ENCODE measurements at places on chromosomes 16 and 17.

- DNase-seq, result no peak
Observed at GRCh38 chr17:65190467-65191097, 53.4 kb downstream of the RGS9 start.

GRCh38 chr17:77465358-77466041 lies 324.7 kb downstream of the SEC14L1 start:
- no peak for DNase-seq

GRCh38 chr17:52170963-52171572 lies 12.6 kb upstream of the CA10 start:
- DNase-seq, result peak; percentile 75

DNA sequence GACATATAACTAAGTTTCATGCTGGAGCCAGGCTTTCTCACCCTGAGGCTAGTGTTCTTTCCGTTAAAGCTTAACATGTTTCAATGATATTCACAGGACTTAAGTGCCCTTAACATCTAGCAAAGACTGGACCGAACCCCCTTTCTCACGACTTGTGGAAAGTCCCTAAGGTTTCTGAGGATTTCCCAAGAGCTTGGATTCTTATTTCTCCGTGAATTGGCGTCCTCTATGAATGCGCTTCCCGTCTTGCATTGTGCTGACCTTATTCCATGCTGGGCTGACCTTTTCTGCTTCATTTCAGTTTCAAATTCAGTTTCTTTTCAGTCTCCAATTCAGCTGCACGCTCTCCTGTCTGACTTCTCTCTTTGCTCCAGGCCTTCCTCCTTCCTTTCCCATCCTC lies 206.4 kb downstream of the HS3ST3A1 start:
- DNase-seq, result no peak

GRCh38 chr17:42748202-42748907 lies 3.5 kb upstream of the EZH1 start:
- DNase-seq, result no peak

DNA sequence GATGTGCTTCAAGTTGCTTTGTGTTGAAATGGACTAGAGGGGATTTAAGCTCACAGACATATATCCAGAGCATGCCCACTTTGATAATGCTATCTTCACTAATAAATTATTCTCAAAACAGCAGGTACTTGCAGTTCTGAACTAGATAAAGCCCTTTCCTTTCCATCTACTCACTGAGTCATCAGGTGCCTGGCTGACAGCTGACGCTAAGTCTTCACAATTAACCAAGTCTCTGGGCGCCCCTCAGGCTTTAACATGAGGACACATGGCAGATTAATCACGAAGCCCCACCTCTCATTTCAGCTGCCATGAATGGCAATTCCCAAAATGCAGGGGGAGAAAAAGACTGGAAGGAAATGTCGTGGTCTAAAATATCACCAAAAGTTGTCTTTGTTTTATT lies 29.5 kb upstream of the CRISPLD2 start:
- DNase-seq, result no peak

GRCh38 chr17:81009136-81009535 lies 17.5 kb downstream of the CHMP6 start:
- no peak for DNase-seq

- no peak for DNase-seq
Observed at GRCh38 chr17:6986676-6987075, 9.2 kb upstream of the ALOX12 start.

DNA sequence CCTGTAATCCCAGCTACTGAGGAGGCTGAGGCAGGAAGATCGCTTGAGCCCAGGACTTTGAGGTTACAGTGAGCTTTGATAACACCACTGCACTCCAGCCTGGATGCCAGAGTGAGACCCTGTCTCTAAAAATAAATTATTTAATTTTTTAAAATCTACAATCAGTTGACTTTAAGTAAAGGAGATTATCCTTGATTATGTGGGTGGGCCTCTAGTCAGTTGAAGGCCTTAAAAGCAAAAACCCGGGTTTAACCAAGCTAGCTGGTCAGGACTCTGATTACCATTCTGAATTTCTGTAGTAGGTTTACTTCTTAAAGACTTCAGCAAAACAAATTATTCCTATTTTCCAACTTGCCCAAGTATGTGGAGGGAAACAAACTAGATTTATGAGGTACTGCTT lies 4.4 kb downstream of the RNF157 start:
- no peak for DNase-seq

GRCh38 chr17:54900457-54901229 lies at the start of gene TOM1L1:
Gene TOM1L1 (plus strand): TSS chr17:54900852. CDS start chr17:54900866, 14 bp downstream.
- peak; percentile 95 for DNase-seq

DNA sequence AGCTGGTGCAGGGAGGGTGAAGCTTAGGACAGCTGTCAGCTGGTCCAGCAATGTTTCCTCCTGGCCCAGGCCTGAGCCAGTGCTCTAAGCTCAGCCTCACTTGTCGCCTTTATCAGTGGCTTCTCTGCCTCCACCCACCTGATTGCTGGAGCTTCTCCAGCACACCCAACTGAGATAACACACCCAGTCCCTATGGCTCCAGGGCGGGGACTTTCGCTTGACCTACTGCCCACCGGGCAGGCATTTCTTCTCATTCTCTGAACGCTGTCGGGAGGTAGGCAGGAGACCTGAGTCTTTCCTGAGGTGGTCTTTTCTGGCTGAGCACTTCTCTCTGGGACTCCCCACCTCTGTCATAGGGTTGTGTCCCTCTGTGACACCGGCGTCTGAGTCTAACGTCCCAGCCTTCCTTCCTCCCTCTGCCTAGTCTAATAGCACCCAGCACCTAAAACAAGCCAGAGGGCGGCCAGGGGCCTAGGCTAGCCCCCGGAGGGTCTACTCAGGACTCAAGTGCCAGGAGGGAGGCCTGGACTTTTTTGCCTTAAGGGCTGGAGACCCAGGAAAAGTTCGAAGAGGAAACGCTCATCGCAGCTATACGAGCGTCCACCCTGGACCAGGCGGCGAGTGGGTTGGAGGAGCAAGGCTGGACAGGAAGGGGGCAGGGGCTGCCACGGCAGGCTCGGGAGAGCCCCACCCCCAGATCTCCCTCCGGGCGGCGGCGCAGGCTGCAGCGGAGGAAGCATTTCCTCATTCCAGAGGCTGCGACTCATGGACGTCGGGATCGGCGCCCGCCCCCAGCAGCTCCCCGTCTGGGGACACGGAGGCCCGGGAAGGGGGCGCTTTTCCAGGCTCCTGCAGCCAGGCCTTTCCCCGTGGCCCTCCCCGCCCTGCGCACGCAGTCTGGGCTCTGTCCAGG lies 756 bp downstream of the TAX1BP3 start:
- peak; percentile 39 for DNase-seq

GRCh38 chr17:59093702-59094231 lies 12.9 kb downstream of the TRIM37 start:
- DNase-seq, result no peak

DNA sequence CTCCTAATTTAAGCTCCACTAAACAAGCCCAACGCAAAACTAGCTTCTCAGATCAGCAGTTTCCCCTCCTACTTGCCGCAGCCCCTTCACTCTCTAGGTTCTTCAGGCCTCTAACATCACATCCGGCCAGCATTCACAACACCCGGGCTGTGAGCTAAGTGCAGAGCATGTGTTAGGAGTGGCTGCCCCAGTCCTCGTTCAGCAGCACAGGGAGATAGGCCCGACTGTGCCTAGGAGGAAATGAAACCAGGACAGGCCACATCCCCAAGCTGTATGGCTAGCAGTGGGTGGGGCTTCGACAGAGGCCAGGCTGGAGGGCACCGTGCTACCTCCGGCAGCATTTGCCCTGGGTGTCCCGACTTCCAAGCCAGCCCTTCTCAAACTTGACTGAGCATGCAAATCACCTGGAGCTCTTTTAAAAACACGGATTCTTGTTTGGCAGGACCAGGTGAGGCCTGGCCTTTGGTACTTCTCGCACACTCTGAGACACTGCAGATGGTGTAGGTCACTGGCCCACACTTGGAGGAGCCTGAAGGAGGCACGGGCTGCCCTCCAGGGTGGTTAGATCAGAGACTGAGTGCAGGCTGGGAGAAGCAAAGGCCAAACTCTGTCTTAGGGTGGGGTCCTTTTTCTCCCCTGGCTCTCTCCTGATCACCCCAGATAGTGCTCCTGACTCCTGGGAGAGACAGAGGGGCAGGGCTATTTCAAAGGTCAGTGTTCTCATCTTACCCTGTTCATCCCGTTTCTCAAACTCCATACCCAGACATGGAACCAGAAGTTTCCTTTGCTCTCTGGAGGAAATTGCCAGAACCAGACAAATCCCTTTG lies 202.0 kb downstream of the C16orf78 start:
- DNase-seq, result peak; percentile 27

- DNase-seq, result no peak
Observed at GRCh38 chr17:66975188-66975587, 10.7 kb downstream of the CACNG4 start.

DNA sequence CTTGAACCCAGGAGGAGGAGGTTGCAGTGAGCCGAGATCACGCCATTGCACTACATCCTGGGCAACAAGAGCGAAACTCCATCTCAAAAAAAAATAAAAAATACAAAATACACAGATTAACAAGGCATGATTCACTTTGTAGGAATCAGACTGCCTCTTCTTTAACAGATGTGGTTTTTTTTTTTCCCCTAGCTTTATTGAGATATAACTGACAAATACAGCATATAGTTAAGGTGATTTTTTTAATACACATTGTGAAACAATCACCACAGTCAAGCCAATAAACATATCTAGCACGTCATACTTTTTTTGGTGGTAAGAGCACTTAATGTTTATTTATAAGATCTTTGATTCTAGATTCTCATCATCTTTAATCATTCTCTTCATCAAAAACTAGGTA lies 87.8 kb downstream of the SPAG9 start:
- DNase-seq, result no peak

- no peak for DNase-seq
Observed at GRCh38 chr16:23668225-23668624, 10.5 kb upstream of the PLK1 start.

DNA sequence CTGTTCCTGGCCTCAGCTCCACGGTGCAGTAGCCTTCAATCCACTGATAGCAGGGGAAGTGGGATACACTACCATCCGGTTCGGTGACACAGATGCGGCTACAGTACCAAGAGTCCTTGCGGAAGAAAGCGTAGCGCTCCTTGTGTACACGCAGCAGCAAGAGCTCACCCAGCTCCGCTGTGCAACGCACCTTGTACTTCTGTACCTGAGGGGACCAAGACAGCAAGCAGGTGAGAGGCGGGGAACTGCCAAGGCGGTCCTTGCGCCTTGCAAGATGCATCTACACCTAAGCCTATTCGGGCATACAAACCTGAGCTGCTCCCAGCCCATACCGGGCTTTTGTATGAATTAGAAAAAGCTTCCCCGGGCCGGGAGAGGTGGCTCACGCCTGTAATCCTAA lies 1.5 kb downstream of the ALOXE3 start:
- no peak for DNase-seq

DNA sequence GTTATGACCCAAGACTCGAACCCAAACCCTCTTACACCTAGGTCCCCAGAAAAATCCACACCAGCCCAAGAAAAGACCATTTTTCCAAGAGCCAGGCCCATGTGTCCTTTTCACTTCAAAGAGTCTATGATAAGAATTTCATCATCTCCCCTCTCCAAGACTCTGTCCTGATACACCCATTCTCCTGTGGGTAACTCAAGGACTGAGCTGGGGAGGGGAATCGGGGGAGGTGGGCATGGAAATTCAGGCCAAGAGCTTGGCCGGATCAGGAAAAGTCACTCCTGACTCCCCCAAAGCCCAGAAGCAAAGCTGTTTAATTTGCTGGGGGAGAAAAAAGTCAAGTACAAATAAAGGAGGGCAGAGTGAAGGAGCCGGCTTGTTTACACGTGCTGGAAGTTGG lies 3.7 kb downstream of the ACLY start:
- DNase-seq, result no peak

DNA sequence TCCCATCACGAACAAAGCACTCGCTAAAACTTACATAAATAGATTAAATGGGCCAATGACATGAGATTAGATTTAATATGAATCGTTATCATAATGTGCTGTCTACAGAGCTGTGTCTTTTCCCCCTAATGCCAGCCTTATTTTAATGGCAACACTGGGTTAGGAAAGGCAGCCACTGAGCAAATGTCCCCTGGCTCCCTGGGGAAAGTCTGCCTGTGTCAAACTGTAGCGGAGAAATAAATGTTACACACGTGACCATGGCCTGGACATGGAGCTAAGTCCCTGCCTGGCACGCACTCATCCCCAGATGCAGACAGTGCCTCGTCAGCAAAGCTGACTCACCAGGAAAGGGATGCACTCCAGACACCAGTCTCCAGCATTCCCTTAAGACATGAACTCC lies 61.3 kb upstream of the SDK2 start:
- no peak for DNase-seq

GRCh38 chr16:81599034-81599744 lies 154.6 kb downstream of the CMIP start:
- no peak for DNase-seq

- DNase-seq, result no peak
Observed at GRCh38 chr17:42358434-42358833, 29.8 kb downstream of the STAT3 start.

DNA sequence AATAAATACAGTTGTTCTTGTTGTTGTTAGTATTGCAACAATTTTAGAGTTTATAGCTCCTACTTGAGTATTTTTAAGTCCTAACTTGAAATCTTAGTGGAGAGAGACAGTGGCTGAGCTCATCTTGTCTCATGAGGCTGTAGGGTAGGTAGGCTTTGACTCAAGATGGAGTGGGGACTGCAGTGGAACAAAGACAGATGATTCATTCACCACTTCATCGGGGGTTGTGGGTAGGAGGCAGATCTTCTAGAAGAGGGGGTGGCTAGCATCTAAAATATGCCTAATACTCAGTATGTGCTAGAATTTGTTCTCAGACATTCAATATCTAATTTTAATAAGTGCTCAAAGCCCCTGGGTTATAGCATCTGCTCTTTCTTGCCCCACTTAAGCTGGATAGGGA lies 13.1 kb upstream of the MMD start:
- DNase-seq, result no peak

DNA sequence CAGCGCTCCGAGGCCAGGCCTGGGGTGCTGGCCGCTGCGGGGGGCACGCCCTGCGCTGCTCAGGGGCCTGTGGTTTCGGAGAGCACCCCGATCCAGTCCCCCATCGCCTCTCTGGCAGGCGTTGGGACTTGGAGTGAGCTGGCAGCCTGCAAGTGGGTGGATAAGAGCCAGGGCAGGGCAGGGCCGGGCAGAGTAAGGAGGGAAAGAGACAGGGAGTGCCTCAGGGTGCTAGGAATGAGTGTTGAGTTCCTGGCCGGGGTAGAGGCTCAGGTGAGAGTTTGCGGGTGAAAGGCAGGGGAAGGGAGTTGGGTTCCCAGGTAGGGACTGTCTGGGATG lies 1.3 kb downstream of the CDH13 start:
- DNase-seq, result no peak

DNA sequence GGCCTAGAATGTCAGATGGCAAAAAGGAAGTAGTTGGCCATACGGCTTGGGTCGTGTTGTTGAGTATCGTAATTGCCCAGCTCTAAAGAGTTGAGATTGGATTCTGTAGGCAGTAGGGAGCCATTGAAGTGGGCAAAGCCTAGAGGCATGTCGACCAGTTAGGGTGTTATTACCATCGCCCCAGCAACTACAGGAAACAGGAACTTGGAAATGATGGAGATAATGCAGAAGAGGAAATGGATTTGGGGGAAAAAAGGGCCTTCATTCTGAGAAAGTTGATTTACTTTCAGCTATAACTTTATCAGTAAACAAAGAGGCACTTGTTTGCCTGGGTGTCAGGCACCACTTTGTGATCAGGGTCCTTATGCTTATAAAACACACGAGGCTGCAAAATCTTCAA lies 52.6 kb downstream of the COX10 start:
- no peak for DNase-seq
